ENCODE measurements at places on chromosomes 1 and 21.

DNA sequence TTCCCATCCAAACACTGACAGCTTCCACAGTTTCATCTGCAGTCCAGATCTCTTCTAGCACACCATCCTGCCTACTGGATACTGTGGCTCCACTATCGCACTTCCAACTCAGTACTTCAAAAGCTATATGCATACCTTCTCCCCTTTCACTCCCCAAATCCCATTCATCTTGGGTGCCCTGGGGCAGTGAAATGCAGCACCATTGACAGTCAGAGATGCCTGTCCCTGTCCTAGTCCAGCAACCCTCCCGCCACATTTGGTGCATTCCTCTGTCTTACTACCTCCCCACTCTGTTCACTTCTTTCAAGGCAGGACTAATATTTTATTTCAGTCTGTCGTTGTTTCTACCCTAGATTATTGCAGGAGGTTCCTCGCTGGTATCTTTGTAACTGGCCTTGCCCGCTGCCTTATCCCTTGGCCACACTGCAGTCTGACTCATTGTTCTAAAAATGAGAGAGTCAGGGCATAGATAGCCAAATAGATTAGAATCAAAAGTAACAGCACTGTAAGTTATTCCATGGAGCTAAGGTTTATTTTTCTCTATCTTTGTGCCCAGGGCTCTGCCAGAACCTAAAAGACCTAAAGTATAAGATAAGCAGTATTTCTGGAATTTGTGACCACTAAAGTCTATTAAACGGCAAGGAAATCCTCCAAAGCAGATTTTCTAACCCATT, 96.7 kb downstream of the ESRRG start:
- no peak for DNase-seq

DNA sequence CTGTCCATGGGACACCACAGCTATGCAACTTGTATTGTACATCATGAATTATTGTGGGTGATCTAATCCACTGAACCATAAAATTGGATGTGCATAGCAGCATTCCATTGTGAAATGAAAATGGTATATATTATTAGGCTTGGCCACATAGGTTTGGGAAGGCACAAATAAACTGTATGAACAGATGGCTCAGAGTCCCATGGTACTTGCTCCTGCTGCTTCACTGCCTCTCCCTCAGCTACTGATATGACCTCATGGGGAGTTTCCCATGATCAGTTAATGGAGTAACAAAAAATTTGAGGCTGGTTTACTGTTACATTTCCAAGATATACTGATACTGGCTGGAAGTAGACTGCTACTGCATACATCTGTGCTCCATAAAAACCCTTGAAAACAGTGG, 152.7 kb upstream of the NEGR1 start:
- no peak for DNase-seq

- no peak for DNase-seq
Observed at GRCh38 chr1:9922342-9922741, 12.3 kb upstream of the CTNNBIP1 start.

GRCh38 chr21:42424914-42425541, 21.3 kb downstream of the UBASH3A start:
- DNase-seq, result no peak

GRCh38 chr1:243267471-243267880, 11.6 kb downstream of the SDCCAG8 start:
- no peak for DNase-seq

DNA sequence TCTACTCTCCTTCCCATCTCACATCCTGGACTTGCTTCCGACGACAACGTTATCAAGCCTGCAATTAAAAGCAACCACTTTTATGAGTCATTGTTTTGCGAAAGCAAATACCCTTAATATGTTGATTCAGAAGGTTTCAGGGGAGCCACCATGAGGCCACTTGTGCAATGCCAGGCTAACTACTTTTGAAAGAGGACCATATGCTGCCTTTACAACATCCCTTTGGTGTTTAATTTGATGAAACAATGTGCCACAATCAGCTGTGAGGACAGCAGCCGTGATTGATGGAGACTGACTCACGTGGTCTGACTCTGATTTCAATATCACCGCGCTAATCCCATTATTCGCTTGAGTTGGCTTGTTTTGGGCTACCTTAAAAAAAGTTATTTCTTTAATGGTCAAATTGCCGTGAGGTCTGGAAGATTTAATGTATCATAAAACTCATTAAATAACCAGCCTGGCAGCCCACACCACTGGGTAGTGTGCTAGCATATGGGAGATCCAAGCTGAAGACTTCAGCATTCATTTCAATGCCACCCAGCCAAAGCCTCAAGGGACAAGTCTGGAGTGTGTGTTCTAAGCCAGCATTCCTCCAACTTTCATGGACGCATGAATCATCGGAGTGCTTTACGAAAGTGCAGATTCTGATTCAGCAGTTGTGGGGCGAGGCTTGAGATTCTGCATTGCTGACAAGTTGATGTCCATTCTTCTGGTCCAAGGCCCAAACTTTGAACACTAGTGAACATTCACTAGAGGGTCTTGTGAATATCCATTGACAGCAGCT, 73.3 kb upstream of the PAXBP1 start:
- no peak for DNase-seq

DNA sequence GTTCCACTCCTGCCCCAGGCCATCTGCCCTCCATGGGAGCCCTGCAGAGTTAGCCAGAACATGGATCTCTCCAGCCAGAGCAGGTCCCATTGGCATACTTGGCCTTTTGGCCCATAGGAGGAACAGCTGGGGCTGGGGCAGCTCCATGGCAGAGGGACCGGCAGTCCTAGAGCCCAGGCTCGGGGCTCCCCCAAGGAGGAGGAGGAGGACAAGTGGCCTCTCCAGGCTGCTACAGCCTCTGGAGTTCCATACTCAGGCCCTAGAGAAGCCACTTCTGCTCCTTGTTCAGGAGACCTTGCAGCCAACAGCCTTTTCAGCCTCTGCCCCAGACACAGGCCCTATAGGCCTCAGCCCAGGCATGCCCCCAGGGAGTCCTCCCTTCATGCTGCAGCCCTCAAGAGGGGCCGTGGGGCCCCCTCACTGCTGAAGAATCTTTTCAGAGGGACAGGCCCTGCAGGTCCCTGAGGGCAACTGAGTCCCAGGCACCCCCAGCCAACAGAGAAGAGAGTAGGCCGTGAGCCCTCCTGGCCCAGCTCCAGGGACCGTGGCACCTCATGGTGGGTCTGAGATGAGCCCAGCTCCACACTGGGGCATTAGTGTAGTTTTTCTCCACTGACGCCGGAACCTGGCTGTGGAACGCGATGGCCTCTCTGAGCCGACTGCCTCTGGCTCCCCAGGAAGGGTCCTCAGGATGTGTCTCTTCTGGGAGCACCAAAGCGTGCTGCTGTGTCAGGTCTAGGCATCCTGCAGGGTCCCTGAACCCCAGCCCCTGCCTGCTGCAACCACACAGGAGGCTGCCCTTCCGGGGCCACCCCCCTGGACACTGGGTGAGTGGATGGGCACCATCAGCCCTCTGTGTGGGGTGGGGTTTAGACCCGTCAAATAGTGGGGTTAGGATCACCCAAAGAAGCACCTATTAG, 297.6 kb upstream of the VAMP3 start:
- no peak for DNase-seq

GRCh38 chr1:58927041-58927721, 143.3 kb upstream of the JUN start:
- DNase-seq, result no peak

DNA sequence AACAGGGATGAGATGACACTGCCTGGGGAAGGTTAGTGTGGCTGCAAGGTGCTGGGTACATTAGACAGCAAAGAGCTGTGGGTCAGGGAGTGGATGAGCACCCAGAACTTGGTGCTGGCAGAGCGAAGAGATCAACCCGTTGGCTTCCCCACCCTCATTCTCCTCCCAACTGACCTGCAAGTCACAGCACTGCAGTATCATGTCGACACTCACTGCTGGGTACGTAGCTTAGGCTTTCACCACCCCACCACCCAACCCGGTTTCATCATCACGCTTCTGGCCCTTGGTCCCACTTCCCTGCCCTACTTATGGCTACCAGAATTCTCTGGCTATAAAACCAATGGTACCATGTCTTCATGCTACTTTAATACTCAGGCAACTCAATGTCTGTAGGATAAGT, 73.6 kb upstream of the LYST start:
- no peak for DNase-seq

GRCh38 chr1:9100471-9101043, 28.3 kb downstream of the GPR157 start:
- no peak for DNase-seq

DNA sequence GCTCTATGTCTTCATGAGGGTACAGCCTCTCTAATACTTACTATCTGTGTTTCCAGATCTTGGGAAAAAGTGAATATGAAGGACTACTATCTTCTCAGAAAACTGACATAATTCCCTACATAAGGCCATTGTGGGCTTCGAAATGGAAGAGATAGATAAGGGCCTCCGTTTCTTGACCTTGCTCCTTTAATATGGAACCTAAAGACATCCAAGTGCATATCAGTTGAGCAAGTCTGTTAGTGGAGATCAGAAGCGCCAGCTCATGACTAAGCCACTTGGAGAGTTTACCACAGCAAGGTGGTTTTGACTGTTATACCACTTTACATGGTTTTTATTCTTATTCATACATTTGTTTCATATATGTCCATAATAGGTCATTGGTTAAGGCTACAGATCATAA, 35.3 kb upstream of the FCER1A start:
- DNase-seq, result no peak

GRCh38 chr1:64965366-64966157, 787 bp downstream of the JAK1 start:
- peak; percentile 66 for DNase-seq

- DNase-seq, result no peak
Observed at GRCh38 chr1:210189426-210189825, 43.2 kb upstream of the SERTAD4 start.

DNA sequence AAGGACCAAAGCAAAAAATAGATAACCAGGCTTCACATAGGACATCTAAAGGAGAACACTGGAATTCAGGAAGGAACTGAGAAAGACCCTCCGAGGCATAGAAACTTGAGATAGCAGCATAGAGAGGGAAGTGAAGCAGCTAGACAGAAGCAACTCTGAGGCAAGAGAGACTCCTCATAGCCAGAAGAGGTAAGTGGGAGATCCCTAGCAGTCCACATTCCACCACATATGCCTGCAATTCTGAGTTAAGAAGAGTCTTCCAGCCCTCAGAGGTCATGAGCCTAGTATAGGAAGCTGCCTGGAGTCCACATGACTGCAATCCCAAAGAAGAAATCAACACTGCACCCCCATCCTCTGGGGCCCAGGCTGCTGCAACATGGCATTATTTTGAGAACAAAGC, 13.9 kb upstream of the FGGY start:
- no peak for DNase-seq

GRCh38 chr1:1451696-1452364, 2.3 kb downstream of the ATAD3C start:
- DNase-seq, result no peak

DNA sequence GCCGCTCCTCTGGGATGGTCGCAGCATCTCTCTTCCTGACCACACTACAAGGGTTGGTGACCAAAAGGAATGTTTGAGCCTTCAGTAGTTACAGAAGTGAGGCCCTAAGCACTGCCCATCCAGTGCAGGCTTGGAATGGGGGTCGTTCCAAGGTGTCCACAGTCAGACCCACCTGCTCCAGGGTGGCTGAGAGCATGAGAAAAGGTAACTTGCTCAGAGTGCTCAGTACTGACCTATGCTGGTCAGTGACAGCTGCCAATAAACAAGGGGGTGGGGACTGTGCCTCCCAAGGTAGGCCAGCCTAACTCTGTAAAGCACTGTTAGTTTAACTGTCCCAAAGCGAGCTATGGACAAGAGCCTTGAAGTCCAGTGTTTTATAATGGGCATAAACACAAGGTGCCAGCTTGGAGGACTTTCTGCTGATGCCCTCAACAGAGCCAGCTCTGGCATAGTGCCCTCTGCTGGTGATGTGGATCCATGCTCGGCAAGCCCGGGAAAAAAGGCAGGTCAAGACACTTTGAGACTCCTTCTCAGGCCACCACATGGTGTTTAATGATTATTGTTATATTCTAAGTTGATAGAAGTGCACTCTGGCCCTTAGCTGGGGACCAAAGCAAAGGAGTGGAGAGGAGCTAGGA, 78.1 kb upstream of the DNAH14 start:
- peak; percentile 77 for DNase-seq

- no peak for DNase-seq
Observed at GRCh38 chr1:175009532-175009931, 9.8 kb downstream of the CACYBP start.

DNA sequence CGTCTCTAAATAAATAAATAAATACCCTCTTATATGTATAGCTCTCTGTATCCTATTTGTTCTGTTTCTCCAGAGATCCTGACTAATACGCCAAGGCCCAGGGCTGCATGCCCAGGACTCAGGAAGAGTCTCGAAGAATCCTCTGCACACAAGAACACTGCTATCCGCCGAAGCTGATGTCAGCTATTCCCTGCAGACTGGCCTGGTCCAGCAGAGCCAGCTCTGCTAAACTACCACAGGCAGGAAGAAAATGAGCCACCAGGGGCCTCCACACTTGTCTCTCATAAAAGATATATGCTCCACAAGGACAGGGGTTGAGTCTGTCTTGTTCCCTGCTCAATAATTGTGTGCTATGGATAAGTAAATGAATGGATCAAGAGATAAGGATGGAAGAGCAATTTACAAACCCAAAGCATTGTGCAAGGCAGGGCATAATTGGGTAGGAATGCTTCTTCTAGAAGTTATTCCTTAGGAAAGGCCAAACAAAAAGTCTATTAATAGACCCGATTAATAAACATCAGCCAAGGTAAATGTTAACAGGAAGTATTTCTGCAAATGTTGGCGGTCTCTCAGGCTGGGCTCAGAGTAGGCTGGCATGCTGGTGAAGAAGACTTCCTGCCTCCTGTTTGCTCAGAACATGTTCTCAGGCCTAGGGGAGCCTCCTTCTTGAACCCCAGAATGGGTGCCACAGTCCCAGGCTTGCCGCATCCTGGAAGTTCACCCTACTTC, 26.3 kb upstream of the MAN1C1 start:
- no peak for DNase-seq

DNA sequence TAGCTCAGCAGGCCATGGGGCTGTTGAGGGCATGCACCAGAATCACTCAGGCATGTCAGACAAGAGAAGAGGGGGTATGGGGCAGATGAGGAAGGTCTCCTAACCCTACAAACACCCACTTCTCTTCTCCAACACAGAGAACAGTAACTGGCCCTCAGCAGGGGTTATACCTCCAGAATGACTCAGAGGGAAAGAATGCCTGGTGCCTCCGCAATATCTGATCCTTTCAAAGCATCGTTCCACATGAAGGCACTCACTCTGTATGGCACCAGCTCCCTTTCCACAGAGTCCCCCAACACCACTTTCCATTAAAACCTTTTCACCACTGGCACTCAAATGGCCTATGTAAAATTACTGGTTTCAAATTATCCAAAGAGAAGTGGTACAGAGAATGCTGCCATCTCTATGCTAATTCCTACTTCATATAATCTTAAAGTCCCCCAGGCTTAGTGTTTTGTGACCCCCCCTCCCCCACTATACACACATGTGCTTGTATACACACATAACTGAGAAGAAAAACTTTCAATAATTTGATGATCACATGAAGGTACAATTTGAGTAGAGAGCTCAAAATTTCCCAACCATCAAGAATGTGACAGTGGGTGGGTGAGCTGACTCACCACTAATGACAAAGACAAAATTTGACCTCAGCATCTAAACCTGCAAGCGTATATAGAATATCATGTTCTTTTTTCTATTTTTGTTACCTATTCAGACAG, 91.5 kb downstream of the SIPA1L2 start:
- no peak for DNase-seq

GRCh38 chr1:208598021-208598420, 353.8 kb upstream of the PLXNA2 start:
- no peak for DNase-seq

GRCh38 chr1:234586304-234586703, 23.7 kb downstream of the IRF2BP2 start:
- DNase-seq, result no peak
